Fibroblast of skin of left quadriceps (primary cell): ENCODE measurements at places on chromosomes 3 and 15.

GRCh38 chr3:128007033-128007424, 45.2 kb upstream of the SEC61A1 start:
- DNase-seq, result no peak

- no peak for DNase-seq
Observed at GRCh38 chr3:10762611-10763247, 53.3 kb upstream of the SLC6A11 start.

DNA sequence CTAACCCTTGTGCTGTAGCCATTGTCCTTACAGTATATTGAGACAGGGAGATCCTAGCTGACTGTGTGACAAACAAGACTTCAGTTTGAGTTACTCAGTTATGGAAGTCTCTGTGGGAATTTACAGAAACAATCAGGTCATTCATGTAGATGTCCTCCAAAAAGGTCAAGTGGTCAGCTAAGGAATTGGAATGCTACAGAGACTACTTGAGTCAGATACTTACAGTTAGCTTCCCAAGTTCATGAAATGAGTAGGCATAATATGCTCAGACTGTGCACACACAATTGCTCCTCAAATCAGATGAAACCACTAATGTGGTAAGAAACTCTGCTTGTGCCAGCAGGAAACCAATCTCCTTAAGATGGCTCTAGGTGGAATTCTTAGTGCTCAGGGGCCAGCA, 985.7 kb downstream of the NSUN3 start:
- no peak for DNase-seq

GRCh38 chr3:171066206-171066605, 39.7 kb upstream of the SLC2A2 start:
- DNase-seq, result no peak

DNA sequence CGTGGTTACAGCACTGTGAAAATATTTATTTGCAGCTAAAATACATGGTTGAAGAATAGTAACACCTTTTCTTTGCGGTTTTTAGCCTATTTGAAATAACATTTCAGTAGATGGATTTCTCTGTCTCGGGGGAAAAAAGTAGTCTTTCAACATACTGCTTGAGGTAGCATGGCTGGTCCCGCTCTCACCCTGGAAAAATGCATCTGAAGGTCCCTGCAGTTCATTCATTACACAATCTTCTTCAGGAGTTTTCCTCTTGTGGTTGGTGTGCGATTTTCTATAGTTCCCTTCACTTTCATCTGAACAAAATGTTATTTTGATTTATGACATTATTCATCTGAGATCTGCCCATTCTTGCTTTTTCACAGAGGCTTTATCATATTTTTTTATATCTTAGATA, 75.9 kb downstream of the STRIT1 start:
- DNase-seq, result peak; percentile 82

GRCh38 chr15:99135194-99135593, 30.3 kb downstream of the SYNM start:
- DNase-seq, result no peak

DNA sequence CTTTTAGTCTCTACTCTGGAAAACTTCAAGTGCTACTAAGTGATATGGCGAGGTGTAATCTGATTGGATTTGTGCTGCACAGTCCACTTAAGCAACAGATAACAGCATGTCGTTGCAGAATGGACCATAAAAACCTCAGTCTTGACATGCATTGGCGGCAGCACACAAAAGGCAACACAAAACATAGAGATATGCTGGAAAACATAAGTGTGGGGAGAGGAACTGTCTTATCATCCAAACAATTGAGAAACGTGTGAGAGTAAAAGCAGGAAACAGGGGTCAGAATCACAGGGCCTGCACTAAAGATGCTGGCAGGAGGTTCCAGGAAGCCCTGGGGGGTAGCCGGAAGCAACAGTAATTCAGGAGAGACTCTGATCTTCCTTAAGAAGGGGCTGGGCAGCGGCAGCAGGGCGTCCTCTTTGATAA, 82.1 kb downstream of the CGNL1 start:
- DNase-seq, result no peak

DNA sequence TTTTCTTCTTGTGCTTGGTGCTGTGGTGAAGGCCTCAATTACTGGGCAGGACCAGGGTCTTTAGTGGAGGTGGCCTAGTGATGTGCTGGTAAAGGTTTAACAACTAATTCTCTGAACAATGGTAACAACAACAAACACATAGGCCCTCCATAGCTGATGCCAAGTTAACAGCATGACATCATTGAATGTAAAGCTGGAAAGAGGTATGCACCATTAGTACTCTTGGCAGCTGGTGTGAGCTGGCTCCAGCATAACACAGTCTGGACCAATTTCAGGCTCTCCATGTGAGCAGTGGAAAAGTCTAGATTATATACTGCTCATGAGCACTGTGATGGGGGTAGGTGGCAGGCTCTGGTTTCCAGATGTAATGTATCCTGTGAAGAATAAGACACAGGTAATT, 61.8 kb downstream of the SLC7A14 start:
- no peak for DNase-seq

- no peak for DNase-seq
Observed at GRCh38 chr3:53725387-53725995, 120.7 kb downstream of the CHDH start.

DNA sequence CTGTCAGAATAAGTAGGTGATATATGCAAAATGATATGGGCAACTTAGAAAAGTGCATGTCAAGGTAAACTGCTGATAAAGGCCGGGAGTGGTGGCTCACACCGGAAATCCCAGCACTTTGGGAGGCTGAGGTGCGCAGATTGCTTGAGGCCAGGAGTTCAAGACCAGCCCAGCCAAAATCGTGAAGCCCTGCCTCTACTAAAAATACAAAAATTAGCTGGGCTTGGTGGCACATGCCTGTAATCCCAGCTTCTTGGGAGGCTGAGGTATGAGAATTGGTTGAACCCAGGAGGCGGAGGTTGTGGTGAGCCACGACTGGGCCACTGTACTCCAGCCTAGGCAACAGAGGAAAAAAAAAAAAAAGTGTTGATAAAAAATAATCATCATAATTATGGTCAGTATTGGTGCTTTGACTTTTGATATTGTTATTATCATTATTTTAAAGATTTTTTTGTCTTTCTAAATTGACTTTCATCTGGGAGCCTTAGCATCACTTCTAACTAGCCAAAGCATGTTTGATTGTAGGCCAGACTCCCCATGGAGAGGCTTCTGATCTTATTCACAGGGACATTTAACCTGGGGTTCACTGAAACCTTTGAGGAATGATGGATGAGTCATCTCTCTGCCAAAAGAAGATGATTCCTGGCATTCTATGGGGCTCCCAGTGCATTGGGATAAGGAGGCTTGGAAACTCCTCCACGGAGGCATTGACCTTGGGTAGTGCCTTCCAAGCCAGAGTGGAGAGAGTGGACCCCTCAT, 5.6 kb downstream of the ZBTB38 start:
- DNase-seq, result no peak

DNA sequence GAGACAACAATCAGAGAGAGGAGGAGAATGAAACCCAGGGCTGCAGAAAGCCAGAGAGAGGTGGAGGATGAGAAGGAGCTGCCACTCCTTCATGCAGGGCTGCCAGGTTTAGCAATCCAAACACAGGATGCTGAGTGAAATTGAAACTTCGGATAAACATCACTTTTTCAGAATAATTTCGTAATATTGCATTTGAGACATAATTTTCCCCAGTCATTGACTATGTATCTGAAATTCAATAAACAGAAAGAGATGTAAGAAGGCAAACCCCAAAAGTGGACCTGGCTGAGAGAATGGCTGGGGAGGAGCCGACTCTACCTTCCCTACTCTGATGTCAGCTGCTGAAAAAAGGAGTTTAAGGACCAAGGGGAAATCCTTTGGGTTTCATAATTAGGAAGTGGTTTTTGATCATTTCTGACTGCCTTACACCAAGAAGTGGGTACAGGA, 33.8 kb downstream of the SLC9A9 start:
- no peak for DNase-seq

- no peak for DNase-seq
Observed at GRCh38 chr3:39801216-39801615, 8.2 kb upstream of the MYRIP start.

- no peak for DNase-seq
Observed at GRCh38 chr3:13171704-13172643, 98.7 kb upstream of the IQSEC1 start.

DNA sequence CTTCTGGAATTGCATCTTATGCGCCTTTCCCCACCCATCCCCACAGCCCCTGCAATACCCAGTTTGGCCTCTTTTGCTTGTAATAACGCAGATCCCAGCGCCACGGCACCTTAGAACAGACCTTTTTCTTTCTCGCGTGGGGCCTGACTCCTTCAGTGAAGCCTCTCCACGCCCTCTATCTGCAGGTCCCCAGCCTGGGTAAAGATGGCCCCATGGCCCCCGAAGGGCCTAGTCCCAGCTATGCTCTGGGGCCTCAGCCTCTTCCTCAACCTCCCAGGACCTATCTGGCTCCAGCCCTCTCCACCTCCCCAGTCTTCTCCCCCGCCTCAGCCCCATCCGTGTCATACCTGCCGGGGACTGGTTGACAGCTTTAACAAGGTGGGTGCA, 594 bp downstream of the CRELD1 start:
- no peak for DNase-seq

DNA sequence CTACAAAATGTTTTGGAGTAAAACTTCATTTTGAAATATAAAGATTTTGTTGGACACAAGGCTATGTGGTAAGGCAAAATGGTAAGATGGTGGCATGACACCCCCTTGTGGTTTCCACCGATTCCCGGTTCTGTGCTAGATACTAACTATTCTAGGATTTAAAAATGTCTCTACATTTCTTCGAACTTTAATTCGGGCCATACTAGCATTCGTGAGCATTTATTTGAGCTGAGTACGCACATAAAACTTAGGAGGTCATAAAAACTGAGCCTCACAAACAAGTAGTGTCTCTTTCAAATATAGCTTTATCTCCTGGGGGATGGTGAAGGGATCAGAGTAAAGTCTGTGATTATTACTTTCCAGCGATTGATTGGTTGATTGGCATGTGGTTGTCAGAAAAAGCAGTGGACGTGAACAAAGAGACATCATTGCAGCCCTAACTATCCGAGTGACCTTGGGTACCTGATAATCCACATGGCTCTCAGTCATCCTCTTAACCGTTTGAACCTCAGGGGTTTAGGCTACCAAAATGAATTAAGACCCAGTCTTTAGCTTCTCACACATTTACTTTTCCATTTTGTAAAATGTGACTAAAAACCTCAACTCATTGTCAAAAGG, 1.1 kb upstream of the ZNF639 start:
- DNase-seq, result peak; percentile 16

GRCh38 chr3:115409596-115409995, 213.7 kb upstream of the GAP43 start:
- no peak for DNase-seq

DNA sequence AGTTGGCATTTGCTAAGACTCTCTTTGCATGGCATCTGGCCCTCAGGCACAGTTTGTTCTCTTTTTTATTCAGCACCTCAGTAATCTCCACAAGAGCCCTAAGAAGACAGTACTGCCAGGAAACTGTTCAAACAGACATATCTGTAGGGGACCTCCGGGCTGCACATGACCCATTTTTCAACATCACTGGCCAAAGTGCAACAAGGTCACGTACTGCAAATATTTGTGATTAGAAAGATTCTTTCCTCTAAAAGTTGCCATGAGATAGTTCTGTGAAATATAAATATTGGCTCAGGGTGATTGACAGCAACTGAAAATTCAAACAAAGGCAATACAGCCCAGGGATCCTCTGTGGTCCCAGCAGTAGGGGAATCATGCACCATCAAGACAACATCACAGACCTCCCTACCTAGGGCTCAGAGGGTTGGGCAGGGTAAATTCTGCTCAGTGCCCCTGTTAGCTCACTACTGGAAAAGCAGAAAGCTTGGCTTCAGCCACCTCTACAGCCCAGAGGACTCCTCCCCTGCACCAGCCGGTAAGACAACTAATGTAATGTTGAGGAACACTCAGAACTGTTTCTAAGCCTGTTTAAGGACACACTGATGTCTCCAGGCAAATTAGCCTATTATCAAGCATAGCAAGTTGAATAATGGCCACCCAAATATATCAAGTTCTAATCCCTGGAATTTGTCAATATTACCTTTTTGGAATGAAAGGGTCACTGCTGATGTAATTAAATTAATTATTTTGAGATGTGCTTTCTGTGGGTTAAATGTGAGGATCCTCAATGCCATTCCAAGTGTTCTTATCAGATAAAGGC, 117.4 kb upstream of the LPP start:
- no peak for DNase-seq

- DNase-seq, result no peak
Observed at GRCh38 chr15:63453186-63453905, 51.0 kb upstream of the USP3 start.

DNA sequence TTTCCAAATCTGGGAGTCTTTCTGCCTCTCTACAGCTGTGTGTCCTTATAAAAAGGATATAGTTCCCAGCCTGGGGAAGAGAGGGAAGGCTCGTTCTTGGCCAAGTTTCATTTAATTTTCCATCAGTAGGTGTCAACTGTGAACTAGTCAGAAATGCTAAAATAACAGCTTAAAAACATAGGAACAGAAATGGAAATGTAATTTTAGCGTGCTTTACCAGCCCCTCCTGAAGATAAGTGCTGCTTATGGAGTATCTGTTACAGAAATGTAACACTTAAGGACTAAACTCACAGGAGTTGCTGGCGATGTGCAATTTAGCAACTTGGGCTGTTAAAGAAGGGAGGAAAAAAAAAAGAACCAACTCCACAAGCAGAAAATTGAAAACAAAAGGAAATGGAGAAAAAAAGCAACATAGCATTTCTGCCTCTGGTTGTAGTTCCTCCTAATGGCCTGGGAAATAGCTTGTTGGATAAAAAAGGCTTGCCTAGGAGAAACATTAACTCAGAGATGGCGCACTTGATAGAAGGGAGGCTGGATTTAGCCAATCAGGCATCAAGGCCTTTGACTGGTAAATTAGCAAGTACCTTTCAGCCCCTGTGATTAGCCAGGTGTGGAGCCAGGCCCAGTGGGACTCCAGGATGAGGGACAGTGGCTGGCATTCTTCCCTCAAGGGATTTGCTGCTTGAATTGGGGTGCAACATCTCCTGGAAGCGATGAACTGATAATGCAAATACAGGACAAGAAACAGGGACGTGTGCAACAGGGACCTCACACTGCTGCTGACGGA, 84.3 kb downstream of the RPLP1 start:
- DNase-seq, result no peak

- DNase-seq, result no peak
Observed at GRCh38 chr3:27387625-27388024, 18.4 kb upstream of the NEK10 start.

- DNase-seq, result no peak
Observed at GRCh38 chr3:67608034-67608433, 46.4 kb downstream of the SUCLG2 start.

DNA sequence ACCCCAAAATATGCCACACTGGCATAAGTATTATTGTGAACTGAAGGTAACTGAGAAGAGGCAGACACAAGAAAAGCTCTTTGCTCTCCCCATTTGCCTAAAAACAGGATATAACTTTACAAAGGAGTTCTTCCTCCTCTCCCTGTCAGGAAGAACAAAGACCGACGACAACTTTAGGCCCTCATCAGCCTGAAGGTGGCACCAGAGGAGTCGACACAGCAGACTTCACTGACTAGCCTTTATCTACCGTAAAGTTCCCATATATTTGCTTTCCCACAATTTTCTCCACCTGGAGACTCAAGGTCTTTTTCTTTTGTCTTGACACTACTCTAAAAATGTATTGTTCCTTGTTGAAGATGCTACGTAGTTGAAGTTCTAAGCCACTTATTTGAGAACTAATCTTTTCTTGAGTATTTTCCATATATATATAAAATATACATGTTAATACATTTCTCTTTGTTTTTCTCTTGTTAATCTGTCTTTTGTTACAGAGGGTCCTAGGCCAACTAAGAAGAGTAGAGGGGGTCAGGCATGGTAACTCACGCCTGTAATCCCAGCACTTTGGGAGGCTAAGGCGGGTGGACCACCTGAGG, 16.2 kb upstream of the XIRP1 start:
- peak; percentile 21 for DNase-seq

- peak; percentile 92 for DNase-seq
Observed at GRCh38 chr3:67526246-67526645, 128.2 kb downstream of the SUCLG2 start.
